ENCODE measurements at places on chromosomes 3 and 15.

DNA sequence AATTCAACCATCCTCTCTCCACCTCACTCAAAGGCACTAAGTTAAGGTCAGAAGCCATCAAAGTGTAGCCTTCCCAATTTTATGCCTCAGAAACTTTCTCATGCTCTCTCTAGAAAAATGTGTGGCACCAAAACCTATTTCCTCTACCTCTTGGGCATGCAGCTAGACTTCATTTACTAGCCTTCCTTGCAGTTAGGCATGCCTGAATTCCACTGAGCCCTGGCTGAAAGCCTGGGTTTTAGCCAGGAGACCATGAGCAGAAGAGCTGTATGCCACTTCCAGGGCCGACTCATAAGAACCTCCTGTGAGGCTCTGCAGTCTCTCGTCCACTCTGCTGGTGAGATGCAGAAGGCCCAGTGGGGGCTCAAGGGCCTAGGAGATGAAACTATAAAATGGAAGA, 145.0 kb downstream of the MYLK start:
- no peak for DNase-seq

DNA sequence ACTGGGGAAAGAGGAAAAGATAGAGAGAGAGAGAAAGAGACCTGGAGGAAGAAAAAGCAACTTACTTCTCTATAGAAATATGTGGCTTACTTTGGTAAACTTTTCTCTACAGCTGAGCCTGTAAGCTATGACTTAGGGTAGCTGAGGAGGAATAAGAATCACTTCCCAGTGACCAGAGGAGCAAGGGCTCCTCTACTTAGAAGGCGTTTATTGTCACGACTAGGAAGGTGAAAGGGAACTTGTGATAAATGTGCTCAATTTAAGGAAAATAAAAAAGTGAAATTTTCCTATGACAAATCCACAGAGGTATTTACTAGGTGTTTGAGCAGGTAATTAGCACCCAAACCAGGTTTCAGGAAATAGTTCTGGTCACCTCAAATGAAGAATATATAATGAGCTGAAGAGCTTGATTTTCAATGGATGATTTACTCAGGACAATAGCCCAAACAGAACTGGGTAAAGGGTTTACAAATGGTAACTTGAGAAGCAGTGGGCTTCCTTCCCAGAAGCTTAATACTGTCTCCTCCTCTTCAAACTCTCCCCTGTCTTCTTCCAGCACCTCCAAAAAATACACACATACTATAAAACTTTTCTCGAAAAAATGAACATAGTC, 46.1 kb downstream of the SOX2 start:
- DNase-seq: no peak

DNA sequence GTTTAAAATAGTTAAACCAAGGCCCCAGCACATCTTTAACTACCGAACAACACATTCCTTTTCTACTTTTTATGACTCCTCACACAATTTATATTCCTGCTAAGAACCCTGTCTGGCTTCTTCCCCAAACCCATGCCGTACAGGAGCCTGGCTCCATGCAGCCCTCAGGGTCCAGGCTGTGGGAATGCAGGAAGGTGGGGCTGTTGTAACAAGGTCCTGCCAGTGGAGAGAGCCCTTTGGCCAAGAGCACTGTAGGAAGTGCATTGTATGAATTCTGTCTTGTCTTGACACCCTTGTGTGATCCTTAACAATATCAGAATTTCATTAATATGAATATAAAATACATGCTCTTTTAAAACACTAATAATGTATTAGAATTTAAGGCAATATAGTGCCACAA, 563.8 kb downstream of the TBL1XR1 start:
- DNase-seq: no peak

DNA sequence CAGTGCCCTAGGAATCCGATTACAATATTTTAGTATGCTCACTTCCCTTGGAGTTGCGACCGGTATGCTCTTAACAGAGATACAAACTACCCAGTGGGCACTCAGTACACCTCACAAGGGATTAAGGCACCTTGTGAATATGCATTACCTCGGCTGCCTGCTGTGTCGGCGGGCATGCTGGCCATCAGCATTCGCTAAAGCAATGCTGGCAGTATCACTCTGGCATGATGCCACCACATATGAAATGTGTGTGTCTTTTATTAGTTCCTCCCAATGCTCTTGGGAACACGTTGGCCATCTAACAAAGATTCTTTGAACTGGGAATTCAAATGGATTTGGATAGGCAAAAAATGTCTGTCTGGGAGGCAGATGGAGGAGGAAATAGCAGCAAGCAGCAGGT, 67.4 kb upstream of the FOXB1 start:
- no peak for DNase-seq

DNA sequence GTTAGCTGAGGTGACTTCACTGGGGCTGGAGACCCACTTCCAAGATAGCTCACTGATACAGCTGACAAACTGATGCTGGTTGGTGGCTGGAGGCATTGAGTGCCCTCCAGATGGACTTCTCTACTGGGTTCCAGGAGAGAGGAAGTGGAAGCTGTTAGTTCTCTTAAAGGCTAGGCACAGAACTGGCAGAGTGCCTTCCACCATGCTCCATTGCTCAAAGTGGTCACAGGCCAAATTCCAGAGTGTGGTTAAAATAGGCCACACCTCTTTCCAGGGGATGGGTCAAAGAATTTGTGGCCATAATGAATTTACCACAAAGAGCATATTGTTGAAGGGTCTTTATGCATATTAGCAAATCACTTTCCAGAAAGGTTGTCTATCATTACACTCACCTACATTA, 74.2 kb downstream of the NMD3 start:
- DNase-seq: no peak

- no peak for DNase-seq
Measured at GRCh38 chr3:159074756-159075701, 273.2 kb downstream of the MFSD1 start.

DNA sequence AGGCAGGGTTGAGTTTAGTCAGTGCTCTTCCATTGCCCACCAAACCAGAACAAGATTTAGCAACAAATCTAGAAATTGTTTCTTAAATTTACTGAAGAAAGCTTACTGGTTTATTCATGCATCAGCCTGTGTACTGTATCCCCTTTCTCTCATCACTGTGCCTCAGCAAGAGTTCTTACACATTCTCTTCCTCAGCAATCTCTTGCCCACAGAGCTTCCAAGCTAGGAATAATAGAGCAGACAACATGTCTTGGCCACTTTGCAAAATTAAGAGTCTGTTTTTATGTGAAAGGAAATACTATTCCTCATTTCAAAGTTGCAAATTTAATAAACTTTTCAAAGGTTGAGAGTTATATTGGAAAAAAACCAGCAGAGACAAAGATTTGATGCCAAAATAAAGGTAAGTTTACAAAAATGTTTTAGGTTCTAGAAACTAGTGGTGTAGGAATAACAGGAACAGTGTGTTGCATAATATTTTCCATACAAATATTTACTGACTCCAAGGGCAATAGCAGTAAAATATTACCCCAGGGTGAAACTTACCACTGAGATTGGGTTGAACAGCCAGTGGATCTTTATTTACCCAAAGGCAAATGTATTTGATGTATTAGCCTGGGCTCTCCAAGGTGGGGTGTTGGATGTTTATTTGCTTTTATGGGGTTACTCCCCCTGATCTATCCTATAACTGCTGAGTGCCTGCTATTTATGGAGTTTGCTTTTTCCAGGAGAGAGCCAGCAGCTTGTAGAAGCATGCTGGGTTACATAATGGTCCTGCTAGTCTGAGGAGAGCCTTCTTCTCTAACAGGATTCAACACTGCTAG, 276.7 kb downstream of the ADAMTSL3 start:
- DNase-seq: no peak

GRCh38 chr15:85463976-85464375, 83.6 kb downstream of the AKAP13 start:
- DNase-seq: no peak

- DNase-seq: no peak
Measured at GRCh38 chr3:152446495-152446894, 177.8 kb downstream of the MBNL1 start.

GRCh38 chr3:98823791-98824190, 60.7 kb downstream of the ST3GAL6 start:
- DNase-seq: no peak

GRCh38 chr3:40679290-40679689, 154.5 kb downstream of the ZNF621 start:
- DNase-seq: no peak

DNA sequence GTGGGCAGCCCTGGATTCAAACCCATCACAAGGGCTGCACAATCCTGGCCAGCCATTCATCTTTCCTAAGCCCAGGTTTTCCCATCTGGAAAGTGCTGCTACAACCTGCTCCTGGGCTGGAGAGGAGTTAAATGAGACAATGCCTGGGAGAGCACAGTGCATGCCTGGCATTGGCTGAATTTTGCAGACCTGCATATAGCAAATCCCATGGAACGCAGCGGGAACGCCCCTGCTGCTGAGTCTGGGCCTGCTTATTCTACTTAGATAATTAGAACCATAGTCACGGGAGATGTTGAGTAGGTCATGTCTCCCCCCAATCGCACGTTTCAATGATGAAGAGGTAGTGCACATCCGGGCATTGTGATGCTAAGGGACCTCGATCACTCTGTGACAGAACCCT, 46.6 kb downstream of the ABTB1 start:
- no peak for DNase-seq

GRCh38 chr3:142987707-142988106, 13.7 kb upstream of the U2SURP start:
- DNase-seq: no peak

DNA sequence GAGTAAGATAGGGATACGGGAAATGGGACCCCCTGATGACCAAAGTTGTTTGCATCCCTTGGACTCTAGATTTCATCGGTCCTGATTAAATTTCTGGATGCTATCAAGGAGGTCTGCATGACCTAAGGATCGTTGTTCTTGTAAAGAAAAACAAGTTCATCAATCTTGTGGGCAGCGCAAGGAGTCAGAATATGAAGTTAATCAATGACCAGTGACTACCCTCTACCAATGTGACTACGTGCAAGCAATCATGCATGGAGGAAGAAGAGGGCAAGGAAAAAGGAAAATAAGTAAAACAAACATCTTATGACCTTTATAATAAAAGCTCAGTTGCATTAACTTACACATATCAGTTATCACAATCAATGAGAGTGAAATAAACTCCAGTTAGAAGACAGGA, 139.7 kb downstream of the RTP4 start:
- no peak for DNase-seq

DNA sequence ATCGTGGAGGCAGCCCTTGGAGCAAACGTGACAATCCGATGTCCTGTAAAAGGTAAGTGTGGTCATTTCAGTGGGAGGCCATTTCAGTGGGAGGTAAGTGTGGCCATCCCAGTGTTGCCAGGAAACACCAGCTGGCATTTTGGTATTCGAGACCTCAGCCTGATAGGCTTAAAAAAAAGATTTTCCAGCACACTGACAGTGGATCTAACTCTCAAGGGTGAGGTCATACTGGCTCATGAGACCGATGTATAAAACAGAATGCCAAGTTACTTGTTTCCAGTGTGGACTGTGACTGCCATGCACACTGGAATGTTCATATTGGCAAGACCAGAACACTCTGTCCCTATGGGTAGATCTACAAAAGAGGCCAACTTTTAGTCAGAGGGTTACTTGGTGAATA, 244.4 kb upstream of the GOLGA6L4 start:
- no peak for DNase-seq

GRCh38 chr3:39350714-39351113, 21.2 kb downstream of the CCR8 start:
- DNase-seq: no peak

- DNase-seq: no peak
Measured at GRCh38 chr15:38522922-38523321, 41.7 kb downstream of the RASGRP1 start.

DNA sequence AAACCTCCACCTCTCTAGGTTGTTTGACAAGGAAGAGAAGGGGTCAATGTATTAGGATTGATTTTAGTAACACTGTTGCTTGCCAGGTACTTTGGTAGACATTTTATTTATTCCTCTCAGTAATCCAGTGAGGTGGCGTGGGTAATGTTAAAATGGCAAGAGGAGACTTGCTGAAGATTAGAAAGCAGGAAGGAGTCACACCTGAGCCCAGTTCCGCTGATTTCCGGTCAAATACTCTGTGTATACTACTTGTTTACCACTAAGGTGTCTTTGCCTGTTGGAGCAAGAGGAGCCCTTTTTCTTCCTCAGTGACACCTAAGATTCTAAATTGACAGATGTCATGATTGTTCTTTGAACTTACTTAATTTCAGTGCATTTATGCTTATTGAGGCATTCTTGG, 1.7 kb downstream of the OXNAD1 start:
- no peak for DNase-seq

DNA sequence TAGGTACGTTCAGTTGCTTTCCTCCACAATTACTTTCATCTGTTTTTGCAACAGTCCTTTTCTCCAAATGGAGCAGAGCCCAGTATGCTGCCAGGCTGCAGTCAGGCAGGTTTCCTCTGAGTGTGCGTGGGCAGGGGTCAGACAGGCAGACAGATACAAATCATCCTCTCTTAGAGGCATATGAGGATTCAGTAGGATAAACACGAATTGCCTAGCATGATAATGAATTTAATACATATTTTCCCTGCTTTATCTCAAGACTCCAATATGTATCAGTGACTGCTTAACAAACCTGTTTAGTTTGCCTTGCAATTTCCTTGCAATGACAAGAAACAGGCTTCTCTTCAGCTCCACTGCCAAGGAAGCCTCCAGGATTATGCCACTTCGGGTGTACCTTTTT, 140.7 kb upstream of the NR2E3 start:
- no peak for DNase-seq

GRCh38 chr3:59263152-59263551, 213.3 kb upstream of the CFAP20DC start:
- DNase-seq: no peak

GRCh38 chr3:156108616-156109015, 11.8 kb upstream of the KCNAB1 start:
- DNase-seq: no peak

DNA sequence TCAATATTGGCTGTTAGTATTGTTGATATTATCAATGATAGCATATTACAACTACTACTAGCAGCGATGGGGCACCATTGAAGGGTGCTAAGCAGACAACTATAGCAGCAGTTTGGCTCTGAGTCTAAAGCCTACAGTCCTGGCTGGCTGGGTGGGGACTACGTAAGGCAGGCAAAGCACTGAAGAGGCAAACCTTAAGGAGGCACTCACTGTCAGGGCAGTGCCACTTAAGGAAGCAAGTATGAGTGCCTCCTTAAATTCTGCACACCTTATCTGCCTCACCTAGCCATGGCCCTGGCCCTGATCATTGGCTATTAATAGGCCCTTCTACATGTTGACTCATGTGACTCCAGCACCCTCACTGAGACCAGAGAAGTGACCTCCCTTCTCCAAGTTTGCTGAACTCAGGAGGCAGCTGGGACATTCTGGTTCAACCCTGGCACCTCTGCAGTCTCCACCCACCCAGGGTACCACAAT, 20.6 kb downstream of the CDCP1 start:
- DNase-seq: no peak

All from activated T-helper 1 cell treated with anti-CD3 and anti-CD28 coated beads, Interleukin-2, amount 50 U/mL, for 16 hours (primary cell).